ENCODE measurements at places on chromosomes 12 and 14. TPM values are rescaled to one million over a fixed set of nuclear protein-coding genes. Genes with fewer than 3 reads are reported as not detected.

B4GALNT3 gene
- total RNA-seq, result 4.7 TPM

NOS1 gene
- 4.4 TPM for total RNA-seq

SIRT4 gene
- total RNA-seq, result 2.2 TPM

TCL1A gene
- not detected for total RNA-seq

TCL1B gene
- not detected for total RNA-seq

NKX2-8 gene
- total RNA-seq, result not detected
